ENCODE measurements at places on chromosomes 2 and 18.

- no peak for DNase-seq
Measured at GRCh38 chr18:35500113-35500512, 2.4 kb upstream of the INO80C start.

DNA sequence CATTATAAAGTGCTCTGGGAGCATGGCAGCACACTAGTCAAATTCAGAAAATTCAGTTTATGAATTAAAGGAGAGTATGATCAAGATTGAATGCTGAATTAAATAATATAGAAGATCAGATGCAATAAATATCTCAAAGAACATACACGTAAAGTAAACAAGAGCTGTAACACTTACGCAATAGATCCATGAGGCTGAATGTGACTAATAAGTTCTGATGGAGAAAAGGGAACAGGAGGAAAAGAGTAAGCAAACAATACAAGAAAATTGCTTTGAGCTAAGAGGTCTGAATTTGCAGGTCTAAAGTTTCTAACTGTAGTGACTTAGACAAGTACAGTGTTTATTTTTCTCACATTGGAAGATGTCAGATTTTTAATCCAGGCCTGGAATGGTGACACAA lies 646.7 kb upstream of the ZNF804A start:
- no peak for DNase-seq

DNA sequence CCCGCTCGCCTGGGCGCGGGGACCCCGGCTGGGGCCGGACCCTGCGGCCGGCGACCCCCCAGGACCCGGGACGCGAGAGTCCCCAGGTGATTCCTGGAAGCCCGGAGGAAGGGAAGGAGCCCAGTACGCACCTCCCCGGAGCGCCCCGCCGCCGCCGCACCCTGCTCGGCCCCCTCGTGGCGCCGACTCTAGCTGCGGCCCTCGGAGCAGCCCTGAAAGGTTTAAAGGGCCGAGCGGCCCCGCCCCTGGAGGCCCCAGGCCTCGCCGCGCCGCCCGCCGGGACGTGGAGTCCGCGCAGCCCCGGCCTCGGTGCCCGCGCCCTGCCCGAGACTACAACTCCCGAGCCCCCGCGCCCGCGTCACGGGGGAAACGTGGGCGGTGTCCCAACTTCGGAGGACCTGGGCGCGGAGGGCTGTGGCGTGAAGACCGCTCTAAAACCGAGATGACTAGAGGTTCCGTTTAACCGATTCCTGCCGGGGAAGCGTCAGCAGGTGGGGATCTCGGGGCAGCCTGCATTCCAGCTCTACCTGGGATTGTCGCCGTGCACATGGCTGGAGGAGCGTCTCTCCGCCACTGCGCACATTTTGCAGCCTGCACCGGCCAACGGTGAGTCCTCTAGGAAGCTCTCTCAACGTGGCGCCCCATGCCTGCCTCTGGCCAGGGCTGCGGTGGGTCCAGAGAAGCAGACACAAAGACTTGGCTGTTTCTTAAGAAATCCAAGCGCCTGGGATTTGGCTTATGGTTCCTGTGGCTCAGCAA lies at the start of gene TMEM150A:
Gene TMEM150A, minus strand, starts transcription at position 223 of the 759 bp plus-strand sequence. CDS start 750 bp downstream, outside the sequence.
- peak; percentile 87 for DNase-seq

- DNase-seq, result no peak
Measured at GRCh38 chr2:187050409-187050998, 201.5 kb upstream of the ZSWIM2 start.

DNA sequence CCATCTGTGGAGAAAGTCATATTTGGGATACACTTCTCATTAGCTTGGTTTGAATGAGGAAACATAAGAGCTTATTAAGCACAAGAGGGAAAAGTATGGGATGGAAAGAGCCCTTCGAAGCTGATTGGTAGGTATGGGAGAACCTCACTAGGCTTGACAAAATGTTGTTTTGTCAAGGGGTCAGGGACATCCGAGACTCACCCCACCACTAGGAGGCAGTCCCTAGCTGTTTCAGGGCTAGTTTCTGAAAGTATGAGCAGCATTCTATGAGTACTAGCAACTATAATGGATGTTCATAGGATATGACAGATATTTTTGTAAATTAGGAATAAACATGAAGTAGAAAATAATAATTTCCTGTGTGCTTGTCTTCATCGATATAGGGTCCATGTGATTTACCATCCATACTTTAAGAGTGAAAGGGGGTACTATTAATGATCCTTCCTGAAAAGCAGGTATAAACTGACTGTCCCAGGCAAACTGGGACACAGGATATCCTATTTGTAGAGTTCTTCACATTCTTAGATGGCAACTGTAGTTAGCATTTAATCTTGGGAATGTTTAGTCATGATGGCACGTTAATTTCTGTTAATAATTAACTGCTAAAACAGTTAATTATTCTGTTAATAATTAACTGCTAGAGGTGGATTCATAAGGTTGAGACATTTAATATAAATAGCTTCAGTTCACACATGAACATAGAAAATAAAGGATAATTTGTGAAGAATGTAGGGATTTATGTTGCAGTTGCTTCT lies 28.4 kb downstream of the OTX1 start:
- no peak for DNase-seq

DNA sequence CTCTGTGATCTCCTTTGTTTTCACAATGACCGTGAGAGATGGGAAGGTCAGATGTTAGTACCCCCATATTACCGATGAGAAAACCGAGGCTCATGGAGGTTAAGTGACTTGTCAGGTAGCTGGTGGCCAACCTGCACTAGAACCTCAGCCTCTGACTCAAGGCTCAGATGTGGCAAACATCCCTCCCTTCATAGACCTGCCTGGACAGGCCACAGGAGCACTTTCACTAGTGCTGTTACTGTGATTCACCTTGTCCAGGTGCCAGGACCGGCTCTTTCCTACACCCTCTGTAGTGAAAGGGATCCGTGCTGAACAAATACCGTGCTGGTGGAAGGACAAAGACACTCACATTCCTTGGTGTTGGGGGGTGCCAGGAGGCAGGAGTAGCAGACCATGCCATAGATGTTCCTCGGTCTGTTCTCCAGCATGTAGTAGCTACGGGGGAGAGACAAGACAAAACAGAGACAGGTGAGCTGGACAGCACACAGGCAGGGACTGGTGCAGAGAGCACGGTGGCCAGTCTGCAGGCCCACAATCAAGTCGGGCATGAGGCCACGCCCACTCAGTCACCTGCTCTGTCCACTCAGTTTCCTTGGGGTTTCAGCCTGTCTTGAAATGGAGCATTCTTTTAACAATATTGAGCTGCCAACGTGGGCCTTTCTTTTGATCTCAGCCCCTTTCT lies 65.9 kb downstream of the EDAR start:
- DNase-seq, result no peak

- no peak for DNase-seq
Measured at GRCh38 chr2:182110347-182110746, 124.7 kb downstream of the PPP1R1C start.

DNA sequence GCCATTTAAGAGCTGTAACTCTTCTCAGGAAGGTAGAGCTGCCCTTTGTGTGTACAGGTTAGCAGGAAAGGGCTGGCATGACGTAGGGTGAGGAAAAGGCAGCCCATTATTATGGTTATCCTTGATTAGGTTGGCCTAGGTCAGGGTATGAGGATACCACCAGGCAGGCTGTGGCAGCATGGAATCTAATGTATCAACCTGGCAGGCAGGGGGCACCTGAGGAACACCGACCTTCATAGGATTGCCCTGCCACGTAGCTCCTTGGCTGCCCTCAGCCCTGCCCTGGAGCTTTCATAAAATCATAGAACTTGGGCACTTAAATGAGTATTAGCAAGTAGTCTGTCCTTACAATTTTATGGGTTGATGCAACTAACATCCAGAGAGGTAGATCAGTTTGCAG lies 261.6 kb downstream of the LTBP1 start:
- no peak for DNase-seq

All from C1 segment of cervical spinal cord (tissue), 14 donors.